Panc1 (cell line): ENCODE measurements at places on chromosomes 1 and 21. TPM values are rescaled to one million over a fixed set of nuclear protein-coding genes. Genes with fewer than 3 reads are reported as not detected.

Gene GSTM3
- total RNA-seq = 93.1 TPM

Gene PRAMEF13
- total RNA-seq = not detected

Gene OR6N2
- not detected for total RNA-seq

Gene ATP1A2
- 0.15 TPM for total RNA-seq

Gene SLC16A4
- total RNA-seq = 0.46 TPM

Gene OR6N1
- total RNA-seq = not detected
